ENCODE measurements at places on chromosomes 12 and 14.

GRCh38 chr12:113359133-113359938 lies 949 bp downstream of the PLBD2 start:
- no peak for DNase-seq

- no peak for DNase-seq
Observed at GRCh38 chr14:81350344-81351130, 49.6 kb downstream of the STON2 start.

- DNase-seq: no peak
Observed at GRCh38 chr14:78543433-78543832, 373.3 kb downstream of the NRXN3 start.

GRCh38 chr12:55188974-55189556 lies 31.8 kb upstream of the OR10A7 start:
- peak; percentile 4 for DNase-seq

DNA sequence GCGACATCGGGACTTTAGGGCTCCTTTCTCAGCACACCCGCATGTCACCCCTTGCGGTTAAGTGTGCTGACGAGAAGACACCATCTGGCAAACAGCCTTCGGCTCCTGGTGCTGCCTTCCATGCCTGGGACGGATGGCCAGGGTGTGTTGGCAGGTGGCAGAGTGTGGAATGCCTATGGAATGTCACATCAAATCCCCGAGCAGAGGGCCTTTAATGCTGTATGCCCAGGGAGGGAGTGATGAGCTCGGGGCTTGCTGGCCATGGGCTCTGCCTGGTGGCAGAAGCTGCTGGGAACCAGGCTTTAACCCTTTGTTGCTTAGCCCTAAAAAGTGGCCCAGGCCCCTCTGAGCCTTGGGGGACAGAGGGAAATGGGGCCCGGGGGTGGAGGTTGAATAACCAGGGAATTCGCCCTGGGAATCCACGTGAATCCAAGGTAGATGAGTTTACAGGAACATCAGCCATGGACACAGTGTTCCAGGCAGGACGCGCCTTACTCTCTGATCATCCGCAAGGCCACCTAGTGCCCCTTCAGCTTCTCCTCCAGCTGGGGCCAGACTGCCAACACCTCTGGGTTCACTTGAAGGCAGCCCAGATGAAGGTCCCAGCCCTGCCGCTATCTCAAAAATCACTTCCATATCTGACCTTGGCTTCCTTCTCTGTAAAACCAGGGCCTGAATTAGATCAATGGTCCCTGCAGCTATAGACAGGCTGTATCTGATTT lies 17.4 kb downstream of the FAM181A start:
- no peak for DNase-seq

GRCh38 chr14:95609398-95609990 lies 74.6 kb downstream of the GLRX5 start:
- DNase-seq: no peak

- no peak for DNase-seq
Observed at GRCh38 chr14:71430678-71431376, 501.4 kb upstream of the RGS6 start.

DNA sequence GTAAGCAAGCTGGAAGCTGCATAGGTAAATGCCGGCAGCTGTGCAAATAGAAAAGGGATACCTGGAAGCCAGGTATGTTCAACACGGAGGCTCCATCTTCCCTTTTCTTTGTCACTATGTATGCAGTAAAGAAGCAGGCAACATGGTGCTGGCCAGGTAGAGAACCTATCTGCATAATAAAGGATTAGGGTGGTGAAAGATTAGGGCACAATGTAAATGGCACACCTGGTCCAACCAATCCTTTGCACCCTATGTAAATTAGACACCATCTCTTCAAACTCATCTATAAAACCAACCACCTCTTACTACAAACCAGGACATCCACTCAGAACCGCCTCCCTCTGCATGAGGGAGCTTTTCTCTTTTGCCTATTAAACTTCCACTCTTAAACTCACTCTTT lies 32.3 kb downstream of the RPS29 start:
- no peak for DNase-seq

DNA sequence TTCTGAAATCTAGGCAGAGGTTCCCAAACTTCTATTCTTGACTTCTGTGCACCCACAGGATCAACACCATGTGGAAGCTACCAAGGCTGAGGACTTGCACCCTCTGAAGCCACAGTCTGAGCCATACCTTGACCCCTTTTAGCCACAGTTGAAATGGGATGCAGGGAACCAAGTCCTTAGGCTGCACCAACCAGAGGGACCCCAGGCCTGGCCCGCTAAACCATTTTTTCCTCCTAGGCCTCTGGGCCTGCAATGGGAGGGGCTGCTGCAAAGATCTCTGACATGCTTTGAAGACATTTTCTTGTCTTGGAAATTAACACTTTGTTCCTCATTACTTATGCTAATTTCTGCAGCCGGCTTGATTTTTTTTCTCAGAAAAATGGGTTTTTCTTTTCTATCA lies 133.9 kb upstream of the TSPAN8 start:
- no peak for DNase-seq

- no peak for DNase-seq
Observed at GRCh38 chr14:105891631-105892452, 365.5 kb downstream of the TMEM121 start.

DNA sequence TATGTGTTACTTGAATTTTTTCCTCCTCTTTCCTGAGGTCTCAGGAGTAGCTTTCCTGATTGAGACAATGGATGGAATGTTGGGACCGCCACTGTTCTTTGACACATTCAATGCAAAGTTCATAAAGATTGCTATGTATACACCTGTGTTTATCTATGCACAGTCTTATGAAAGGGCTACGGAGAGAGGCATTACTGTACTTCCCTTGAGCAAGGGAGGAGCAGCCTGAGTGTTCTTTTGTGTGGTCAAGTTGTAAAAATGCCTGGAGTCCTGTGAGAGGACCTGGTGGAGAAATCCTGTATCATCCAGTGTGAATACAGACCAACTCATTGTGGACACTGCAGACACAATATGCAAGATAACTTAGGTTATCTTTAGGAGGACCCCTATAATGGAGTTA lies 1.2 kb downstream of the SRGAP1 start:
- DNase-seq: no peak

DNA sequence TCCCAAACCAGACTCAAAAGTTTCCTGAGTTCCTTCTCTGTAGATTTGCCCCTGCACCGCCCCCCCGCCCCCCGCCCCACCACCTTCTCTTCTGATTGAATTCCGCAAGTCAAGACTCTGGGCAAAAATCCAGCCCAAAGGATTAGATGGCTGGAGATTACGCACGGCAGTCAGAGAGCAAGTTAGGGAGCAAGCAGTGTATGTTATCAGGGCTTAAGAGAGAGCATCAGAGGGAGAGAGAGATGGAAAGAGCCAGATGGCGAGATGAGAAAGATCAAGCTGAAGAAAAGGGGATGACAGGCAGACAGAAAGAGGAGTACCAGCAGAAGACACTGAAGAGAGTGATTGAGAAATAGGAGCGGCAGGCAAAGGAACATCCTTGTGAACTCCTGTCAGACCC lies 13.9 kb upstream of the ANKRD33 start:
- DNase-seq: no peak

GRCh38 chr12:60263161-60263560 lies 667.3 kb downstream of the SLC16A7 start:
- no peak for DNase-seq

- DNase-seq: no peak
Observed at GRCh38 chr12:2482938-2483660, 311.7 kb upstream of the FKBP4 start.

DNA sequence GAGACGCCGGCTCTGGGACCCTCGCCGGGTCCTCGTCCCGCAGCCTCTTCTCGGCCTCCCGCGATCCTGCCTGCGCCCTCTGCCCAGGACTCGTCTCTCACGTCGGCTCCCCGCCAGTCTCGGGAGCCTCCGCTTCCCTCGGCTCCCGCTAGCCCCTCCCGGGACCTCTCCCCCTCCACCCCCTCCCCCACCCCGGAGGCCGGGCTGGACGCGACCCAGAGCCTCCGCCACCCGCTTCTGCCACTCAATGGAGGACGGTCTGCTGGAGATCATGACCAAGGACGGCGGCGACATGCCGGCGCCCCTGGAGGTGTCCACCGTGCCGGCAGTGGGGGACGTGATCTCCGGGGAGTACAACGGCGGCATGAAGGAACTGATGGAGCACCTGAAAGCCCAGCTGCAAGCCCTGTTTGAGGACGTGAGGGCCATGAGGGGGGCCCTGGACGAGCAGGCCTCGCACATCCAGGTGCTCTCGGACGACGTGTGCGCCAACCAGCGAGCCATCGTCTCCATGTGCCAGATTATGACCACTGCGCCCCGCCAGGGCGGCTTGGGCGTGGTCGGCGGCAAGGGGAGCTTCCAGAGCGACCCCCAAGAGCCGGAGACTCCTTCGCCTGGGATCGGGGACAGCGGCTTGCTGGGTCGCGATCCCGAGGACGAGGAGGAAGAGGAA lies 568 bp downstream of the CCDC184 start:
- no peak for DNase-seq

DNA sequence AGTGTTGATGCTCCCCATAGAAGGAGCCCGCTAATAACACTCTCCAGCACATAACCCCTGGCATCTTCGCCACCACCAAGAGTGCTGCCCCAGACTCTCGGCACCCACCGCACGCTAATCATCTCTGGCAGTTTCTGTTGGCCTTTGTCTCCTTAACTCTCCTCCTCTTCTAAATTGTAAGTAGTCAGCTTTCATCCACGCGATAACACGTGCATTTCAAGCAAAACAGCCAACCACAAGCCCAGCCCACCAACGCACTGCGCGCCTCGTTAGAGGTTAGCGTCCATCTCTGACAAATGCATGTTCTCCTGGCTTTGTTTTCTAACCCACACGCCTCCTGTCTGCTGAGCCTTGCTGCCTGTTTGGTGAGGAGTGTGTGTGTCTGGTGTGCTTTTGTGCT lies 61.1 kb upstream of the RIN3 start:
- no peak for DNase-seq

DNA sequence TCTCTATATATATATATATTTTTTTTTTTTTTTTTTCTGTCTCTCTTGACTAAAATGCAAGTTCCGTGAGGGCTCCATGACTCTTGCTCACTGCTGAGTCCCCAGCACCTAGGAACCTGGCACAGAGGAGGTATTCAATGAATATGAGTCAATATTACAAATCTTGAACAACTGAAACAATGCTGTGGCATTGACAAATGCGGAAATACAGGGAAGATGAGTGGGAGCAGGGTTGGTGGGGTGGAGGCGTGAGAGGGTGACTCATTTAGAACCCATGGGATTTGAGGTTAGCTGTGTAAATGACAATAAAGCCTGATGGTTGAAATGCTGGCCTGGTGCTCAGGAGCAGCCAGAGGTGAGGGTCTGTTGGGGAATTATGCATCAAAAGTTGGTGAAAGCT lies 121.7 kb upstream of the FUT8 start:
- peak; percentile 49 for DNase-seq

GRCh38 chr12:106722837-106723236 lies 51.6 kb upstream of the RIC8B start:
- no peak for DNase-seq

DNA sequence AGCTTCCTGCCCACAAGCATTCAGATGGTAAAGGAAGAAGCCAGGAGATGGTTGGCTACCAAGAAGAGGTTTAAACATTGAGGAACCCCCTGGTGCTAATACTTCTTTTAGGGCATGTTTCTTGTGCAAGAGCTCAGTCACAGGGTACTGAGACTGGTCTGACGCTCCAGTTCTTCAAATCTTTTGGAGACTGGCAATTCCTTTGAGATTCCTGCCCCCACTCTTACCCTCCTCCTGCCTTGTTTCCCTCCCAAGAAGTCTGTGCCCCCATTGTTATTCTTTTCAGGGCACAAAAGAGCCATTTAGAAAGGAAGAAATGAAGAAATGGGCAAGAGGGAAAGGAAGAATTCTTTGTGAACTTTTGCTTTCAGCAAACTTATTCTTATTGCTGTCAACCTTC lies 11.8 kb downstream of the A2ML1 start:
- DNase-seq: no peak

DNA sequence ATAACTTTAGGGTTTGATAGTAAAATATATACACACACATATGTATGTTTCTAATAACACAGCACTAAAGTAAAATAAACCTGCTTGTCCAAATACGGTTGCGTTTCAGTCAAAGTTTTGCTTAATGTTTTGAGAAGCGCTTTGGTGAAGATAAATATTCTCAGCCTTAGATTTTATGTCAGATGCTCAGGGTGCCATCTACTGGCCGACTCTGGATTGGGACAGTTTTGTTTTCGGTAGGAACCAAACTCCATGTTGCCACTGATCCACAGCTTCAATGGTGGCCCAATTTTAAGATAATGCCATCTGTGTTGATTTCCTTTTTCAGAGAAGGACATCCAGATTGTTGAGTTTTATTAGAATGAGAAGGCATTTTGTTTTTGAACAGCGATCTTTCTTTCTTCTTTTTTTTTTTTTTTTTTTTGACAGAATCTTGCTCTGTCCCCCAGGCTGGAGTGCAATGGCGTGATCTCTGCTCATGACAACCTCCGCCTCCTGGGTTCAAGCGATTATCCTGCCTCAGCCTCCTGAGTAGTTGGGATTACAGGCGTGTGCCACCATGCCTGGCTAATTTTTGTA lies 43.1 kb downstream of the LLPH start:
- DNase-seq: peak; percentile 6

GRCh38 chr12:69000540-69001243 lies 67.7 kb upstream of the CPM start:
- no peak for DNase-seq

DNA sequence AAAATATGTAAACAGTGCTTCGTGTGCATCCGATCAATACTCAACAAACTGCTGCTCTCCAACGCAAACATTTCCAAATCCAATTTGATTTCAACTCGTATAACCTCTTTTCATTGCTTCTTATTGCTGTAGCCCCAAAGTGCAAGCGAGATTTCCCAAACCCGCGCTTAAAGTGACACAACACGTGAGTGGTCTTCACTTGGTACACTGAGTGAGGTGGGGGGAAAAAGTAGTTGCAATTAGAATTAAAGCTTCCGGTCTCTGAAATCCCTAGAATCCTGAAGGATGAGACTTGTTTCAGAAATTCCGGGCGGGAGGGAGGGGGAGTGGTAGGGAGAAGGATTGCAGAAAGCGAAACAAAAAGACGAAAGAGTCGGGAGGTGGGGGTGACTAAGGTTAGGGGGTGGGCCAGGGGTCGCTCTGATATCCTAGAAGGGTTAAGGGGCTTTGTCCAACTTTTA lies 387.5 kb downstream of the BCAT1 start:
- DNase-seq: no peak

- DNase-seq: no peak
Observed at GRCh38 chr14:88823968-88824313, 510 bp upstream of the TTC8 start.
